ENCODE measurements at places on chromosomes 2 and 18.

GRCh38 chr2:119384971-119385370 is 18.2 kb downstream of the DBI start:
- DNase-seq, result no peak

GRCh38 chr2:177332026-177332991 is 60.3 kb upstream of the AGPS start:
- peak; percentile 65 for DNase-seq

DNA sequence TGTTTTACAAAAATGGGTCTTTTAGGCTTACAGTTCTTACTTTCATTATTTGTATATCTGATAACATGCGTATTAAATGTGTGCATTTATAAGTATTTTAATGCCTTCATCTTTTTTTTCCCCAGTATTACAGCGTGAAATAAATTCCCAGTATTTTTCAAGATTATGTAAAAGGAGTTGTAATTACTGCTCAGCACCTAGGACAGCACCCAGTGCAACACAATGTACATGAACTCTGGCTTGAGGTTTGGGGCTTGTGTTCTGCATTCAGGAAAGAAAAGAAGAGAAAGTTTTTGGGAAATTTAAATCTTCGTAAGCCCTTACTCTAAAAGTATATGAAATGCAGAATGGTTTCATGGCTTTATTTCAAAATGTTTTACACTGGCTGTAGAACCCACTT is 16.7 kb downstream of the ZNF638 start:
- DNase-seq, result peak; percentile 25

DNA sequence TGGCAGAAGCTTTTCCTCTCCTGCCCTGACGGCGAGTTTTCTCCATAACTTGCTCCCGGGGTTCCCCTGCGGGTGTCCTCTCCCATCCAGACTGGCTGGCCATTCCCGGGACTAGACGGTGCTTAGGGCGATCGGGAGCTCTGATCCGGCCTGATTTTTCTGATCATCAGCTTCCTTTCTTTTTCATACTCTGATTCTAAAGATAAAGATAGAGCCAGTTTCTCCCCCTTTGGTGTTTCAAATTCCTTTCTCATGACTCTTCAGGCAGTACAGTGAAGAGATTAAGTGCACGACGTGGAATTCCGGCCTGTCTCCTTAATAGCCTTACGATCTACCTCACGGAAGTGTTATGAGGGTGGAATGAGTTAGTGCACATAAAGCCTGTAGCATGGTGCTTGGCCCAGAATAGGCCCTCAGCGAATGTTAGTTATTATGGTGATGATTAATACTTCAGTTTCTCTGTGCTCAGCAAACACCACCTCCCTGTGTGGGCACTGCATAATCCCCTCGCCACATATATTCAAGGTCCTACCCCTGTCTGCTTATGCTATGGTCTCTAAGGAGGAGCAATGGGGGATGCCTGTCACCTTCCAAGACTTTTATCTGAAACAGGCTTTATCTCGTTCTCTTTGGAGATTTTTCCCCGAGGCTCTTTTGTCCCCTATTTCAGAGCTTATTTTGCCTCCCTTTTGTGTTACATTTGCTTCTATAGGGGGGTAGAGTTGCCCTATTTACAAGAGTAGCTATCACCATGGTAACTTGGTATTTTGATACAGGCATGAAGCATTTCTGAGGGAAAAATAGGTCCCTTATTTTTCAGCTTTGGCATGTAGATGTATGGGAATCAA is 254.8 kb downstream of the CDH2 start:
- no peak for DNase-seq

GRCh38 chr2:216504376-216504762 is 5.7 kb downstream of the RPL37A start:
- DNase-seq, result no peak

DNA sequence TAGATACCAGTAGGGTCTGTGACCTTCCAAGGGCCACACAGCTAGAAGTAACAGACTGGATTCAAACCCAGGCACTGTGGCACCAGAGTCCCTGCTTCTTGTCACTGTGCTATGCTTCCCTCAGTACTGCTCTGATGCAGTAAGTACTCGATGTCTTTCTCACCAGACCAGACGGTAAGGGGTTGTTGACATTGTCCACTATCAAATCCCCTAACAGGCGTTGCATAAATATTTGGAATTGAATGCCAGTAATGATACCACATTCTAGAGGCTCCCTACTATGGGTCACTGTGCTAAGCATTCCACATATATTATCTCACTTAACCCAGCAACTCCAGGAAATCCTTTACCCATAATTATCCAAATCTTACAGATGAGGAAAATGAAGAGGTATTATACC is 223.1 kb downstream of the C1D start:
- no peak for DNase-seq

DNA sequence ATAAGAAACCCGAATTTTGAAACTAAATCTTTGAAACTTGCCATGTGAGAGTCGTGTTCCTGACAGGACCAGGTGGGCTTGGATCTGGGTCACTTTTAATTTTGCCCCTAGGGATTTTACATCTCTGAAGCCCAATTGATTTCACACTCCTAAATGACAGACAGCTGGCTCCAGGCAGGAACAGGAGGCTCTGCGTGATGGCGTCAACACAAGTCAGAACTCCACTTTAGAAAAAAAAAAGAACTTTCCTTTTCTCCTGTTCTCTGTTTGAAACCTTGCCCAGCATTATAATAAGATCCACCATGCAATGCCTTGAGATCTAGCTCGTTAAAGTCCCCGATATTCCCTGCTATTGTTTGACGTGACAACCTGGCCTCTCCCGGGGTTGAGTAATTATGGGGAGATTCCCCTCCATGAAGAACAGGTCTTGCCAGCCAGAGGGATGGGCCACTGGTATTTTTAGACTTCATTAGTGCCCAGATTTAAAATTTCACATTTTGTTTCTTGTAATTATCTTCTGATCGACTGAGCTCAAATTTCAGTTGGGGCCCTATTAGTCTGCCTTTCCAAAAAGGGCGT is 260.3 kb downstream of the KLHL29 start:
- no peak for DNase-seq

DNA sequence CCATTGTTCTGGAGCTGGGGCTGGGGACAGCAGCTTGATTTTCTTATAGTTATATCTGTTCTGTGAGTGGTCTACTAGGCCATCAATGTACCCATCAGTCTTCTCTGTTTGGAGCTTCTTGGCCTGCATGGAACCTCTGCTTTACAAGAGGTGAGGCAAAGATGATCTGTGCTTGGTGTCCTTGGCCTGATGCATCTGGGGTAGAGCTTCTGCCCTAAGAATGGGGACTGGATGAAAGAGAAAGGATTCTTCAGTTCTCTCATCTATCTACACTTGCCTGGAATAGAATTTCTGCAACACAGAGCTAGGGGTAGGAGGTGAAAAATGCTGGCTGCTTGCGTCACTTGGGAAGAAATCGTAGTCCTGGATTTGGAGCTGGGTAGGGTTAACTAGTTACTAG is 46.2 kb downstream of the ACSL3 start:
- no peak for DNase-seq

DNA sequence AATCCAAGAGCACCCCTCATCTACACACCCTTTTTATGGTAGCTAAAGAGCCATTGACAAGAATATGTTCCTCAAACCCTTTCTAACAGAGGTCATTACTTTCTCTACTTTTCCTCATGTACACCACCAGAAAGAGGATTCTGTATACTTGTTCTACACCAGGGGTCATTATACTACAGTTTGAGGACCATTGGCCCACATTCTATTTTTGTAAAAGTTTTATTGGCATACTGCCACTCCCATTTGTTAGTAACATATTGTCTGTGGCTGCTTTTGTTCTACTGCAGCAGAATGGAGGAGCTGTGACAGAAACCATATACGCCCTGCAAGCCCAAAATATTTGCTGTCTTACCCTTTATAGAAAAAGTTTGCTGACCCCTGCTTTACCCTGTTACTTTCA is 14.3 kb downstream of the HTR2B start:
- DNase-seq, result no peak

DNA sequence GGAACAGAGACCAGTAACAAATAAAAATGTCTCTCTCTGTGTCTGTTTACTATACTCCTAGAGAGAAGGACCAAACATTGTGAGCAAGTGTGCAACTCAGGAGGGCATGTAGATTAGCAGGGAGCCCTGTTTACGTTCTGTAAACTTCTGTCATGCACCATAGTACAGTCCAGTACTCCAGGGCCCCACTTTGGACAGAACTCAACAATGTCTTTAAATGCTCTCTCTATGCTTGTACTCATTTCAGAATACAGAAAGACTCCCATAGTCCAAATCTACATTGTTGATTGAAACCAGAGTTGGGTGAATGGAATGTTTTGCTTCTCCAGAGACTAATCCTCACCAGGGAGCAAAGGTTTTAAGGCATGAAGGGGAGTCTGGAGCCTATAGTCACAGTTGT is 934.8 kb downstream of the NRXN1 start:
- no peak for DNase-seq

- DNase-seq, result no peak
These were observed 82.0 kb downstream of the APOB start for GRCh38 chr2:20961858-20962257.

- no peak for DNase-seq
These were observed 11.4 kb upstream of the RAB31 start for GRCh38 chr18:9696701-9697100.

GRCh38 chr2:162967147-162967546 is 128.6 kb upstream of the KCNH7 start:
- no peak for DNase-seq

DNA sequence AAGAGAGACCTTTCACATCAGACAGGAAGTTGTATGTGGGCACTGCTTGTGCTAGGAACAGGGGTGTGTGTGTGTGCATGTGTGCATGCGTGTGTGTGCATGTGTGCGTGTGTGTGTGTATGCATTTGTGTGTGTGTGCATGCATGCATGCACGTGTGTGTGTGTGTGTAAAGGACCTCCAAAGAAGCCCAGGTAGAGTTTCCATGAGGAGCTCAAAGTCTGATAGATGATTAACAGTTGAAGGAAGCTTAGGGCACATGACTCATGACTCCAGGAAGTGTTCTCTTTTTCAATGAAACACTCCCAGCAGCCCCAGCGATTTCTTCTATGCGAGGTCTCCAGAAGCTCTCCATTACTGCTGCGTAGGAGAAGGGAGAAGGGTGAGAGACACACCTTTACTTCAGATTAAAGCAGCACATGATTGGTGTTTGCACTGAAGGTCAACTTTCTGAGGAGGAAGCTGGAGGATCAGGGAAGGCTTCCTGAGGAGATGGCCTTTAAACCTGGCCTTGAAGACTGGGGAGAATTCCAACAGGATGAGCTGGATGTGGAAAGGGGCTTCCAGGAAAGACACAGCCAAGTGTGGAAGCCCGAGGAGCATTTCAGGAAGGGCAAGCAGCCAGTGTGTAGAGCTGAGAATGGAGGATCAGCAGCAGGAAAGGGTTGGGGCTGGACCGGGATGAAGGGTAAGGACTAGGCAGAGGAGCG is 77.7 kb downstream of the SMAD4 start:
- DNase-seq, result no peak

DNA sequence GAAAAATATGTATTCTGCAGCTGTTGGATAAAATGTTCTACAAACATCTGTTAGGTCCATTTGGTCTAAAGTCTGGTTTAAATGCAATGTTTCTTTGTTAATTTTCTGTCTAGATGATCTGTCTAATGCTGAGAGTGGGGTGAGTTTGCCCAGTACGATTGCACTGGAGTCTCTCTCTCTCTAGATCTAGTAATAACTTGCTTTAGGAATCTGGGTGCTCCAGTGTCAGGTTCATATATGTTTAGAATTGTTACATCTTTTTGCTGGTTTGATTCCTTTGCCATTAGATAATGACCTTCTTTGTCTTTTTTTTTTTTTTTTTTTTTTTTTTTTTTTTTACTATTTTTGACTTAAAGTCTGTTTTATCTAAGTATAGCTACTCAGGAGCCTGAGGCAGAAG is 10.4 kb downstream of the GCC2 start:
- no peak for DNase-seq

DNA sequence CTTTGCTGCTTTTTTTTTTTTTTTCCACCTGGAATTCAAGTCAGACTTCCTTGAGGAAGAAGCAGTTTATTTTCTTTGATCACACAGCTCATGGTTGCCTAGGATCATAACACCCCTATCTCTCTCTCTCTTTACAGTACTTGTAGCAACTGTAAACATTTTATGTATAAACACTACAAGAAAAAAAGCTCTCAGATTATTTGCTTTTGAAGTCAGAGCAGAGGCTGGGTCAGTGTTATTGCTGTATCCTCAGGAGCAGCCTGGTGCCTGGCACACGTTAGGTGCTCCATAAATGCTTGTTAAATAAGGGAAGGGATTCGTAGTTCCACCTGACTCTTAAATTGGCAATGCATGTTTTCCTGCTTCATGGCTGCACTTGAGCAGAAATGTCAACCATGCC is 221.2 kb downstream of the TGIF1 start:
- no peak for DNase-seq

GRCh38 chr2:182066400-182067087 is 80.9 kb downstream of the PPP1R1C start:
- no peak for DNase-seq

DNA sequence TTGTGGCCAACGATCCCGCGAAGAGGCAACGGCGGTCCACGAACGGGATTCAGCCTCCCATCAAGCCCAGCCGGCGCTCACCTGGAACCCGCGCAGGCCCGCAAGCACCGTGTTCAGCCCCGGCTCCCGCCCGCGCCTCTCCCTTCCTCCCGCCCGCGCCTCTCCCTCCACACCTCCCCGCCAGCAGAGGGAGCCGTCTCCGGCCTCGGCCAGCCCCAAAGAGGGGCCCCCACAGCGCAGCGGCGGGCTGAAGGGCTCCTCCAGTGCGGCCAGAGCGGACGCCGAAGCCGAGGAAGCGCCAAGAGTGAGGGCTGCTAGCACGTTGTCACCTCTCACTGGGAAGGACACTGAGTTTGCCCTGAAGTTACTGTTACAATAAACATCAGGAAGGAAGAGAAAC is 55.3 kb upstream of the LAPTM4A start:
- peak; percentile 7 for DNase-seq

DNA sequence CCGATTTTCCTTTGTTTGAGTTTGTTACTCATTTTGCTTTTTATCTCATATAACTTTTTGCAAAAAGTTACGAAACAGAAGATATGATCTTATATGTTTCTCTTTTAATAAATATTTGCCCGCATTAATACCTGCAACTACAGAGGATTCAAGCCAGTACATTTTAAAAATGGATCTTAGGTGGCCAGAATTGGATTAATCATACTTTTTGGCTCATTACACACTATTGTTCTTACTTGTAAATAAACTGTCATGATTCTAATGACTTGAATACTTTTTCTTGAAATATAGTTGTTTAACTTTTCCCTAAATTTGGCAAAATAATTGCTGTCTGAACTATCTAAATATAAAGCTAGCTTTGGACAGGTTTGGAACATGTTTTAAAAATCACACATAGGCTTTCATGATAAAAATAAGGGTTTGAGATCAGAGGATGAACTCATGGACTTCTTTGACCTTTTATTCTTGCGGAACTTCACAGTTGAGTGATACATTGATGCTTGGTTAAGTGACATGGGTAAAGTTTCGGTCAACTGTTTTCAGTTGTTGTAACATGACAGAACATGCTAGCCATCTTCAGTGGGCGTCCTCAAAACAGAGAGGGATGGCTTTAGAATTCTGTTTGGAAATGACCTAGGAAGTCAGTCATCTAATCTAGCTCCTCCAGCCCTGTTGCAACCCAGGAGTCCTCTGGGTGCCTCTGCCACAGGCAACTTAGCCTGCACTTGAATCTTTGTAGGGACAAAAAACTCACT is 44.5 kb downstream of the LTBP1 start:
- DNase-seq, result no peak

GRCh38 chr2:38091760-38092159 is 15.8 kb upstream of the CYP1B1 start:
- no peak for DNase-seq

GRCh38 chr2:12982149-12982584 is 265.4 kb downstream of the TRIB2 start:
- DNase-seq, result no peak

GRCh38 chr2:45283764-45284620 is 274.7 kb upstream of the SIX2 start:
- DNase-seq, result no peak
